Spinal cord (tissue), 10 donors: ENCODE measurements at places on chromosomes 6 and 20.

DNA sequence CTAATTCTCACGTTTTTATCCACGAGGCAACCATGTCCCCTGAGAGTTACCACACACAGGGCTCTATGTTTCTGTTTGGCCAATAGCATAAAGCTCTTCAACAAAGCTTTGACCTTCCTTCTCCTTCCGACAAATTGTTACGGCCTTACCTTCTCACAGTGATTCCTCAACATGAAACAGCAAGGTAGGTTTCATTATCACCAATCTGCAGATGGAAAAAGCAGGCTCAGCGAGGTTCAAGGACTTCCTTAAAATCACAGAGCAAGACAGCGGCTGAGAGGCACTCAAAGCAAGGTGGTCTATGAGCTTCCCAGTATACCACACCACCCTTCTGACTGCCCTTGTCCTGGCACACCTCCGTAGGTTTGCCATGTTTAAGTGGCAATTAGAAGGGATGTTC, 360.0 kb downstream of the CD83 start:
- DNase-seq: no peak

GRCh38 chr6:145151624-145152023, 583.7 kb downstream of the EPM2A start:
- DNase-seq: no peak

DNA sequence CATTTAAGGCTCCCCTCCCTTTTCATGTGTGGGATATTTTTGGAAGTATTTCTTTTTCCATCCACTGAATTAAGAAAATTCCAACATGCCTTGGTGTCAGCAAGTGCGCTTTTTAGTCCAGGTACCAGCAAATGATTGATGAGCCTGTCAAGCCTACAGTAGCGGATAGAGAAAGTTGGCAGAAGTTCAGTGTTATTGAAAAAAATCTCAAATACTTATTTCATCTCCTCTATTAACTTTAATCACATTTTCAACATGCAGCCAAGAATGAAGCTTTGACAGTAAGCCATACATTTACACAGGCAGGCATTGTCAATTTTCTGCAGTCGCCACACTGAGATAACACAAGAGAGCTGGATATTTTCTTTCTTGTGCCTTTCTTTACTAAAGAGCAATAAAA, 50.4 kb downstream of the BLOC1S5 start:
- no peak for DNase-seq

- DNase-seq: no peak
These were observed 123.0 kb downstream of the PREX1 start for GRCh38 chr20:48704761-48705160.

- DNase-seq: peak; percentile 65
These were observed 55.1 kb downstream of the ARID1B start for GRCh38 chr6:156832231-156832647.

DNA sequence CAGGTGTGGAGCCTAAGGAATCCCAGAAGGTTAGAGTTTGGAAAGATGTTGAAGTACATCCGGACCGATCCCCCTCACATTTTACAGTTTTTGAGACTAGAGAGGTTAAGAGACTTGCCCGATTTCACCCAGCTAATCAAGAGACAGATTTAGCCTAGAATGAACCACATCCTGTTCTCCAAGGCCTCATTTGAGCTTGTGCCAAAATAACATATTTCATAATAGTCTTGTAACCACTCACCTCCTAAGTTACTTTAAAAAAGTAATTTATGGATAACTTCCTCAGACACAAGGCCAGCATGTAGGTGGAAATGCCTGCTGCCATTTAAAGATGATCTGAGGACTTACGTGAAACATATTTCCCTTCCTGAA, 39.8 kb upstream of the ARHGAP18 start:
- DNase-seq: no peak

GRCh38 chr20:63014287-63014686, 7.5 kb upstream of the BHLHE23 start:
- DNase-seq: no peak

- DNase-seq: no peak
These were observed 216.7 kb upstream of the SLC35B3 start for GRCh38 chr6:8651998-8652397.

DNA sequence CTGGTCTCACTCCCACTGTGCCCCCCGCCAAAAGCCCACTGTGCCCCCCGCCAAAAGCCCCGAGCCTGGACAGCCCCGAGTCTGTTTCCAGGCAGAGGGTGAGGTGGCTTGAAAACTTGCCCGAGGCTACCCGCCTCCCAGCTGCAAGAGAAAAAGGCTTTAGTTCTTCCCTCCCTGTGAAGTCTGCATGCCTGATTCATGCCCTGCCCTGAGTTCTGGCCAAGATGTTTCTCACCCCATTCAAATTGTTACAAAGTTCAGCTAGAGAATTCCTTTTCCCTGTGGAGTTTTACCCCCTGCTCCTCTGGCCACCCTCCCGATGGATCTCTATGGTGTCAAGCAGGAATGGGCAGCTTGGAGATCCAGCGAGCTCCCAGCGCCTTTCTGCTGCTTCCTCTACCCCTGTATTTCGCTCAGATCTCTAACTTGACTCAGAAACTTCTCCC, 298.8 kb upstream of the MAP3K7 start:
- DNase-seq: peak; percentile 89

DNA sequence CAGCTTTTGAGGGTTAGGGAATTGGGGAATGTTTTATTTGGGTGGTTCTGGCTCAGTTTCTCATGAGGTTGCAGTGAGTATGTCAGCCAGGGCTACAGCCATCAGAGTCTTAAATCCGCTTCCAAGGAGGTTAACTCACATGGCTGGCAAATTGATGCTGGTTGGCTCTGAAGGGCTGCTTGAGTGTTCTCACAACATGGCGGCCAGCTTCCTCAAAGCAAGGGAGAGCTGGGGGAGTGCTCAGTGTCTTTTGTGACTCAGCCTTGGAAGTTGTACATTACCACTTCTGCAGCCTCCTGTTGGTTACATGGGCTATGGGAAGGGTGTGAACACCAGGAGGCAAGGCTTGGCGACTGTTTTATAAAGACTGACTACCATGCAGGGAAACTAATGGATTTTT, 17.8 kb upstream of the PPP1R3G start:
- no peak for DNase-seq

DNA sequence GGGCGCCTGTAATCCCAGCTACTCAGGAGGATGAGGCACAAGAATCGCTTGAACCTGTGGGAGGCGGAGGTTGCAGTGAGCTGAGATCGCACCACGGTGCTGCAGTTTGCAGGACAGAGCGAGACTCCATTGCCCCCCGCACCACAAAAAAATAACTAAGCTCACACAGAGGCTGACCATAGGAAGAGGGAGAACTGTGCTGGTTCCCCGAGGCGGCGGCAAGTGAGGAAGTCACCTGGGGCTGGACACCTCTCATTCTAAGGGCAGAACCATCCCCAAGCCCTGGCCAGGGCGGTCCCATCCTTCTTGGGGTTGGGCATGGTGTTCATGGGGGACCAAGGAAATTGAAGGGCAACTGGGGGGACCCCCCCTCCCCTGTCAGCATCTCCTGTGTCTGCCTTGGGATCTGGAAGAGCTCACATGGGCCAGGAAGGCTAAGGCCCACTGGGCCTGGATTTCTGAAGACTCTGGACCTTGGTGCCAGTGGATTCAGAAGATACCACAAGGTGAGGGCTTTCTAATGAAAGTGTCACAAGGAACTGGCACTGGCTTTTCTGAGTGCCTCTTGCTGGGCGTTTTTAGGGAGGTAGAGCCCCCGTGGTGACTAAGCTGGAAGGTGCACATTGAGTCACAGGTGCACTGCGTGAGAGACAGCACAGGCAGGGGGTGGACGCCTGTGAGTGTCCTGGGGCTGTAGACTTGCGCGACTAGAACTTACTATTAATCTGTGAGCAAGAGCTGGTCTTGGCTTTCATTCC, 11.5 kb downstream of the IRF4 start:
- DNase-seq: no peak

DNA sequence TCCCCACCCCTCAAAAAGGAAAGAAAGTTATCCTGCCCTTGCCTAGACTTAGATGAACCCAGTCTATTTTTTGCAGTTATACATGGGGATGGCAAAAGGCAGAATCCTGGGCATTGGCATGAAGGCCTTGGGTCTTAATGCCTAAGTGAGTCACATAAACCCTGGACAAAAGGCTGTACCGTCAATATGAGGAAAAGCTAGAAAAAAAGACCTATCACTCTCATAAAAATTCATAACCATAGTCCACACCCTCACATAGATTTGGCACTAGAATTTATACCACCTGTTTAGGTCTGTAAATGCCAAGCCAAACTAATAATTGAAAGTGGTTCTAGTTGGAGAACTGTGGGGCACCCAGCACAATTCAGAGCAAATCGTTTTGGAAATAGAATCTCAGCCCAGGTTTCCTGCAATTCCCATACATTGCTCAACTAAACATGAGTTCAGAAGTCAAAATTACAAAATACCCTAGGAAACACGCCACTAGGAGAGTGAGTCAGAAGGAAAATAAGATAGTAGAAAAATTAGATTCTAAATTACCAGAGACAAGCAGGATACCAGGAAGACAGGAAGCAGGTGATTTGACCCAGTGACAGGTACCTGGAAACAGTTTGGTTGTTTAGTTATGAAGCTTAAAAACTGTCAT, 70.4 kb upstream of the FUCA2 start:
- no peak for DNase-seq

GRCh38 chr6:30122515-30122914, 9.6 kb upstream of the TRIM31 start:
- DNase-seq: no peak

DNA sequence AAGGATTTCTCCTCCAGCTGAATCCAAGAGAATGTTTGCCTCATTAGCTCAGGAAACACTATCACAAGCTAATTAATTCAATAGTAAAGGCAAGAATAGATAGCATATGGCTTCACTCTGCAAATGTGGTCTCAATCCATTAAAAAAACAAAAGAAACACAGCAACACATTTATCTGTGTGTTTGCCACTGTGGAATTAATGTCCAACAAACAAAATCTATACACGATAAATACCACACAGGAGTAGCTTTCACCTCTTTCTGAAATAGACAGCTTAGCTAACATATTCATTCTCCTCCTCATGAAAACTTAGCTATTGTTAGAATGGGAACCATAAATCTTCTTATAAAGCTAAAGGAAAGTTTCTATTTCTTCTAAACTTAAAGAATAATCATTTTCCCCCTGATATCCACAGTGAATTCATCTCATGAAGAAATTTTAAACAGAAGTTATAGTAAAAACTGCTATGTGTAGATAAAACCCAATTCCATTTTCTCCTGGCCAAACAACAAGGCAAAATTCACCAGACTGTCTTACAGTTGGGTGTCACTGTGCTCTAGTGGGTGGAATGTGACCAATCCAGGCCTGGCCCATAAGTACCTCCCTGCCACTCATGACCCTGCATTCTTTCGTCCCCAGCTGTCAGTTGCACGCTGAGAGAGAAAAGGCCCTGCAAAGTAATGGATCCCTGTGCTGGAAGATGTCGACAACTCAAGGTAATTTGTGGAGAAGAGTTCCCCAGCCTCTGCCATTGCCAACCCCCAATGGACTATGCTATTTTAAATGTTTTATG, 92.9 kb upstream of the NRSN1 start:
- DNase-seq: no peak

GRCh38 chr6:37897321-37897720, 77.8 kb downstream of the ZFAND3 start:
- no peak for DNase-seq

- DNase-seq: no peak
These were observed 86.3 kb upstream of the CARMIL1 start for GRCh38 chr6:25192590-25193459.

DNA sequence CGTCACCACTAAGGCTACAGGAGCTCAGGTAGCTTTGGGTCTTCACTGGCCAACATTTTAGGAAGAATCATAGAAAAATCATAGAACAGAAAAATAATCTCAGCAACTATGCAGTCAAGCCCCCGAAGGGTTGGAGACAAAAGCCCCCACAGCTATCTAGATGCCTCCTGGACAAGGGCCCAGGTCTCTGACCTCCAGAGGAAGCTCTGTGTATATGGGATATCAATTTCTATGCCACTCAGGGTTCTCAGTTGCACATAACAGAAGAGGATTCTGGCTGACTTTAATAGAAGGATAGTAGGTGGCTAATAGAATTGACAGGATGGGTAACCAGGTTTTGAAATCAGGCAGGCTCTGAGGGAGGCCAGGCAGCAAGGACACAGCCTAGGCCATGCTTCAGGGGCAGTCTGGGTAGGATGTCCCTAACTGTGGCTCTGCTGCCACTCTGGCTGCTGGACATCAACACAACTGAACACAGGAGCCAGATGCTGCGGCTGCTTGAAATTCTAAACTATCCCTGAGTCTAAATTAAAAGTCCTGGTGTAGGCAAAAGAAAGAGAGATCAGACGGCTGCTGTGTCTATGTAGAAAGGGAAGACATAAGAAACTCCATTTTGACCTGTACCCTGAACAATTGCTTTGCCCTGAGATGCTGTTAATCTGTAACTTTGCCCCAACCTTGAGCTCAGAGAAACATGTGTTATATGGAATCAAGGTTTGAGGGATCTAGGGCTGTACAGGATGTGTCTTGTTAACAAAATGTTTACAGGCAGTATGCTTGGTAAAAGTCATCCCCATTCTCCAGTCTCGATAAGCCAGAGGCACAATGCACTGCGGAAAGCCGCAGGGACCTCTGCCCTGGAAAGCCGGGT, 65.6 kb downstream of the TRMT6 start:
- no peak for DNase-seq

- DNase-seq: no peak
These were observed 22.9 kb downstream of the COL20A1 start for GRCh38 chr20:63315731-63316491.

GRCh38 chr20:16078172-16078898, 494.9 kb downstream of the KIF16B start:
- DNase-seq: no peak

DNA sequence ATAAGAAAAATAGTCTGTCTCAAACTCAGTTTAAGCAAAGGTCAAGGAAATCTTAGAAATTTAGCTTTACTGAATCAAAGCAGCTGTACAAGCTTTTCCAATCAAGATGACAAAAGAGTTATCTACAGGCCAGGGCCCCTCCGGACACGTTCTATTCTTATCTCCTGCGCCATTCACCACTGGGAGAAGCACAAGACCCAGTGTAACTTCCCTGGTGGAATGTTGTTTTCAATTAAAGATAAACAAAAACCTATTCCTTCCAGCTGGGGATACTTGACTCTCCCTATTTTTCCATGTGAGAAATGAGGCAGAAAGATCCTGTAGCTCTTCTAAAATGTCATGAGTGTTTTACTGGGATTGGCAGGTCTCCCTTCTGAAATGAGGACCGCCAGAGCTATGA, 123.3 kb downstream of the TBX18 start:
- no peak for DNase-seq

DNA sequence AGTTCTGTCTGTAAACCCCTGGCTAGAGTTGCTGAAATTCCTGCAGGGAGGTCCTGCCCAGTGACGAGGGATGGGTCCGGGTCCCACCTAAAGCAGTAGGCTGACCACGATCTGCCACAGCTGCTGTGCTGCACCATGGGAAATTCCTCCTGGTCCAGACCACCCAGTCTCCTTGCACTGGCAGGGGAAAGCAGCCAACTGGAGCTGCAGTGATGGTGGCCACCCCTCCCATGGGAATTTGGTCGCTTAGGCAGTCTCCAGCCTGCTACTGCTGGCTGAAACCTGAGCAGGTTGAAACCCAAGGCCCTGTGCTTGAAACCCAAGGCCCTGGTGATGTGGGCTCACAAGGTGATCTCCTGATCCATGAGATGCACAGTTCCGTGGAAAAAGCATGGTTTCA, 23.9 kb upstream of the MOXD1 start:
- no peak for DNase-seq

GRCh38 chr6:56036916-56037600, 161.7 kb upstream of the BMP5 start:
- no peak for DNase-seq

GRCh38 chr6:124927806-124928205, 34.4 kb upstream of the RNF217 start:
- DNase-seq: no peak
